NCI-H1048 (cell line): ENCODE measurements at places on chromosomes 7 and 10.
A peak's percentile ranks its signal among the peaks of the same experiment; 100 is the strongest.

GRCh38 chr10:31990937-31991336 is 62.3 kb upstream of the ARHGAP12 start:
- DNase-seq = no peak

GRCh38 chr7:149595541-149595940 is 97.9 kb upstream of the ZNF746 start:
- DNase-seq = no peak

GRCh38 chr7:21965291-21965690 is 19.6 kb upstream of the CDCA7L start:
- DNase-seq = no peak

DNA sequence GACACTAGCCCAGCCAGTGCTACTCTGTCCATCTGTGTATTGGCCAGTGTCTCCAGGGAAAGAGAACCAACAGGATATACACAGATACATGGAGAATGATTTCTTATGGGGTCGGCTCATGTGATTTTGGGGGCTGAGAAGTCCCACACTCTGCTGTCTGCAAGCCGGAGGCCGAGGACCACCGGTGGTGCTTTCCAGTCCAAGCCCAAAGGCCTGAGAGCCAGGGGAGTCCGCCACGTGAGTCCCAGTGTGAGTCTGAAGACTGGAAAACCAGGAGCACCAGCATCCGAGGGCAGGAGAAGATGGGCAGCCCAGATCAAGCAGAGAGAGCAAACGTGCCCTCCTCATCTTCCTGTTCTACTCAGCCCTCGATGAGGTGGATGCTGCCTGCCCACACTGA is 71.5 kb downstream of the C10orf143 start:
- no peak for DNase-seq

DNA sequence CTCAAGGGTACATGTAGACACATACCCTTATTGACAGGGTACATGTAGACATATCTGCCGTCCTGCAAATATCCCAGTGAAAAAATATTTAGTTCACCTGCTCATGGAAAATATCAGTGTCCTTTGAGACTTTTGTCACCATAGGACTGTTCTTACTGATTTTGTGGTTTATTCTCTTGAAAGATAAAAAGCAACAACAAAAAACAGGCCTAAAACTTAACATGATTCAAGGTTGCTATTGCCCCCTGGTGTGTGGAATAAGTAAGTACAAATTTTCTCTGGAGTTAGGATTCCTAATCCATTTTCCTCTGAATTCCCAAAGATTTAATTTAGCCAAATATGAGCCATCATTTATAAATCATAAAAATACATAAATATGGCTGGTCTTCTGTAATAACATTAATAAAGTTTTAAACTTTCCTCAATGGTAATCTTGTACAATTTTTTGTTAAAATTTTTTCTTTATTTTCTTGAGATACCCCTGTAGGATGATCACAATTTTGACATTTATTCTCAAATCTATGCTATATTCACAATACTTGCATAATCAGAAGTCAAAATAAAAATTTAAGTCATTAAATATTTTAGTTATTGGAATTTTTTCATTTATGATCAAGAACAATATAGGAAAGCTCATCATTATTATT is 741.4 kb upstream of the POT1 start:
- no peak for DNase-seq

- DNase-seq = no peak
Observed at GRCh38 chr7:134949171-134949570, 37.1 kb upstream of the AGBL3 start.

GRCh38 chr7:111871283-111871682 is 309.0 kb upstream of the IMMP2L start:
- DNase-seq = no peak

DNA sequence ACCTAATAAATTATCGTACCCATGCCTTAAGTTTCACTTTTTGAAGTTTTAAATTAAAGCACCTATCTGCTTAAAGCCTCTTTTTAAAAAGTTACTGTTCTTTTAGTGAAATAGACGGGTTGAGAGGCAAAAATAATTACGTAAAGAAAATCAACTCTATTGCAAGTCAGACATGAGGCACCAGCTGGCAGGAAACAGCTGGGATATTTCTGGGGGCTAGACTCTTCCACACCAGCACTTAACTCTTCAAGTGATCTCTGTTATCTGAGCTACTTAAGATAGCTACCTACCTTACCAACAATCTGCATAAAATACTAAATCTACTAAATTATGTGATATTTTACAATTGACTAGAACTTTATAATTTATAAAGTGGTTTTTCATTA is 35.8 kb downstream of the GBF1 start:
- no peak for DNase-seq

- no peak for DNase-seq
Observed at GRCh38 chr7:70616211-70616610, 515.7 kb upstream of the GALNT17 start.

- no peak for DNase-seq
Observed at GRCh38 chr10:73991884-73992245, 6.1 kb upstream of the VCL start.

GRCh38 chr7:33399528-33400213 is 270.3 kb downstream of the BBS9 start:
- no peak for DNase-seq

DNA sequence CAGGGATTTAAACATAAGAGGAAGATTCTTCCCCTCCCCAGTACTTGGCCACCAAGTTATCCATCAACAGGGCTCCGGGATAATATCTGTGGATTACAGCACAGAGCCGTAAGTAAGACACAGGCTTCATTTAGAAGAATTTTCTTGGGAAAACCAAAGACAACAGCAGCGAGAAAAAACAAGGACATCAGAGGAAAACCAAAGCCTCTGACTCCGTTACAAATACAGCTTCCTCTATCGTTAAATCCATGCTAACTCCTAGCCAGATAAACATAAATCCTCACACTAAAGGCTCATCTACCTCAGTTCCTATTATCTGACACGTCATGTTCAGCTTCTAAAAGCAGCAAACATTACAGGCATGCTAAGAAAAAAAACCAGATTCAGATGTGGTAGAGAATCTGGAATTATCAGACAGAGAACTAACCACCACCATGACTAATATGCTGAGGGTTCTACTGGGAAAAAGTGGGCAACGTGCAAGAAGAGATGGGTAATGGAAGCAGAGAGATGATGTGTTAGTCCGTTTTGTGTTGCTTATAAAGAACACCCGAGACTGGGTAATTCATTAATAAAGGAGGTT is 48.4 kb downstream of the BRI3 start:
- DNase-seq = no peak

DNA sequence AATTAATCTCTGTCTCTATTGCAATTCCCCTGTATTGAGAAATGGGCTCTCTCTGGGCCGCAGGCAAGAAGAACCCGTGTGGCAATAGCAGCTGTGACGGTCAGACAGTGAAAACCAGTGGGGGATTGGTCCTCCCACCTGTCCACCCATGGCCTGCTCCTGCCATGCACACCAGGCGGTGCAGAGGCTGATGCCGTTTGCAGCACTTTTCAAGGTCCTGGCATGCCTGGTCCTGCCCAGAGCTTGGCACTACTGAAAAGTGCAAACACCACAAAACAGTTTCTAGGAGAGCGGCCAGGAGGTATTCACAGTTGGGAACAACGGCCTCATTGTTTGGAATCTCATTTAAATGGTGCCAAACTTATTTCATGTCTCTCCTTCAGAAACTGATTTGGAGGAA is 41.5 kb downstream of the PSPH start:
- peak; percentile 82 for DNase-seq

- peak; percentile 65 for DNase-seq
Observed at GRCh38 chr10:68153473-68154210, 44.4 kb downstream of the MYPN start.
